ENCODE measurements at places on chromosomes 1 and 21.
A peak's percentile ranks its signal among the peaks of the same experiment; 100 is the strongest.

DNA sequence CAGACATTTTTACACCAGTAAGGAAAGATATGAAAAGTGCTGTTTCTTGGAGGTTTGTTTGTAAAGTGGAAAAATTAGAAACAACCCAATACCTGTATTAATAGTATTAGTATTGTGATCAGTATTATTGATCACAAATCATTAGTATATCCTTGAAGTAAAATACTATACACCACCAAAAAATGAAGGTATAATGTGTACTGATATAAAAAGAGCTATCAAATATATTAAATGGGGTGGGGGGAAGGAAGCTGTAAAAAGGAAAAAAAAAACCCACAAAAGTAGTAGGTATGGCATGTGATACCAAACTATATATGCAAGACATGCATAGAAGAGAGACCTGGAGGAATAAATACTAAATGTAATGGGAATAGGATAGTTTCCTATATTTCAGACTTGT is 46.3 kb downstream of the POU2F1 start:
- no peak for DNase-seq

DNA sequence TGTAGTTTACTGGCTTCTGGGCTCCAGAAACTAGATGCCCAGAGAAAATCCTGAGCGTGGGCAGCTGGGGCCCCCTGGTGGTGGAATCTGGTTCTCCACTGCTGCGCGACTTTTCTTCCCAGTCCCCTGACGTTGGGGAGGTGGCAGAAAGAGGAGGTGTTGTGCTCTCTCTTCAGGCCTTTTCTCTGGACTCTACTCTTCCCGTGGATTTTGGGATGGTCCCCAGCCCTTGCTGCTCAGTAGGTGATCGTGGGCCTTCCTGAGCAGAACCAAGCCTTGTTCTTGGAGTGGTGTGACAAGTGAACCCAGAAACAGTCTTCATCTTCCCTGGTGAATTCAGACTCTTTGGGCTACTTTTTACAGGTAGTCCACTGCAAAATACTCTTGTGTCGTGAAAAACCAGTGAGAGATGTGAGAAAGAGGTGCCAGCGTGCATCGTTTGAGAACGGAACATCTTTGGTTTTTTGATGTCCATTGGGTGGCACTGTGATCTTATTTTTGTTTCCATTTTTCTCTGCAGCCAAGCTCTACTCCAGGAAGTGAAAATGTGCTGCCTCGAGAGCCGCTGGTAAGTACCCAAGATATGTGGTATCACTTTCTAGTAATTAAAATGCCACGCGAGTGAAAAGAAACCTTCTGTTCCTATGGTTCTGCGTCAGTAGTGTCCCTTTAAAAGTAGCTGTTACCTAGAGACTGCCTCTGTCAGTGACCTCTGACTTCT is 20.2 kb downstream of the PEX14 start:
- DNase-seq = peak; percentile 61

- DNase-seq = no peak
Observed at GRCh38 chr1:160209321-160210046, 4.3 kb downstream of the PEA15 start.

- DNase-seq = no peak
Observed at GRCh38 chr1:184330875-184331274, 56.0 kb upstream of the C1orf21 start.

- no peak for DNase-seq
Observed at GRCh38 chr1:236518322-236518721, 5.5 kb upstream of the LGALS8 start.

DNA sequence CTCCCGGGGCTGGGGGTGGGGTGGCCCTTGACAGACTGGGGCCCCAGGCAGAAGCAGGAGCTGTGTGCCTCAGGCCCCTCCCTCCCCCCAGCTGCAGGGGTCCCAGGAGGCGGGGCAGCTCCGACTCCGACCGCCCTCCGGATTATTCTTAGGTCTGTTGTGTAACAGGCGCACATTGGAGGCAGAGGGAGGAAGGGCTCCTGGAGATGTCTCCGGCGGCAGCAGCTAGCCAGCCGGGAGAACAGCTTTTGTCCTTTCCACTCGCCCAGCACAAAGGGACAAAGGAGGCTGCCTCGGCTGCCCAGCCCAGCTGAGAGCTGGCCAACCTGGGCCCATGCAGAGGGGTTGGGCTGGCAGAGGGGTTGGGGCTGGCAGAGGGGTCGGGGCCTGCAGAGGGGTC is 29.7 kb upstream of the PLCH2 start:
- no peak for DNase-seq

DNA sequence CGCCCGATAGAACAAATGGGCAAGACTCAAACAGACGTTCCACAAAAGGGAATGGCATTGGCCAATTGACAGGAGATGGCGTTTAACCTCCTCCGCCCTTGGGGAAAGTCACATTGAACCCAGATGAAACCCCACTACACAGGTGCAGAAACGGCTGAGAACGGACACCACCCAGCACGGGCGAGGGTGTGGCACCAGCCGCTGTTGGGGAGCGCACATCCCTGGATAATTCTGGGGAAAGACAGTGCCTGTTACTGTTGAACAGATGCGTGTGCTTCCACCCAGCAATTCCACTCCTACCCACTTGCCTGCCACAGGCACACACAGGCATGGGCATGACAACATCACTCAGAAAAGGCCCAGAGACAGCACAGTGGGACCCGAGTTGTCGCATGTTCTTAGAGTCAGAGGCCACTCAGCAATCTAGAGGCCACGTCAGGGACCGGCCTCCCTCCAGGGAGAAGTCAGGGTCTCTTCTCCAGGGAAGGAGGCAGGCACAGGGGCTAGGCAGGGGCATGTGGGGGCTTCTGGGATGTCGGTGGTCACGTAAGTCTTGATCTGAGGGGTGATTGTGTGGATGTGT is 15.2 kb downstream of the PRXL2B start:
- DNase-seq = no peak

DNA sequence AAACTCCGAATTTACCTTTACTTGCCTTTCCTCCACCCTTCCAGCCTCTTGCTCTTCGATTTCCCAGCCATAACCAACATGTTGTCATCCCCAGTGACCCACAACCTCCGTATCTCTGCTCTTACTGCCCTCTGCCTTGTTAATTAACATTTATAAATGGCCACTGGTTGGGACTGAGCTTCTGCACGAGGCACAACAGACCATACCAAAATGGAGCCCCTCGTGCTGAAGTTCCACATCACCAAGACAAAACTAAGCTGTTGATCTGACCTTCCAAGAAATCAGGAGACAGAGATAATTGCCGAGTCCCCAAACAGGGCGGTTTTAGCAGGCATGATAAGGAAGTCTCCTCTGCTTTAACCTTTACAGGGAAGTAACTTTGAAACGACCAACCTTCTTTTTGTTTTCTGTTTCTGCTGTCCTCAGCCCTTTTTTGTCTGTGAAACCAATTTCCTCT is 71.9 kb downstream of the NMNAT2 start:
- no peak for DNase-seq

DNA sequence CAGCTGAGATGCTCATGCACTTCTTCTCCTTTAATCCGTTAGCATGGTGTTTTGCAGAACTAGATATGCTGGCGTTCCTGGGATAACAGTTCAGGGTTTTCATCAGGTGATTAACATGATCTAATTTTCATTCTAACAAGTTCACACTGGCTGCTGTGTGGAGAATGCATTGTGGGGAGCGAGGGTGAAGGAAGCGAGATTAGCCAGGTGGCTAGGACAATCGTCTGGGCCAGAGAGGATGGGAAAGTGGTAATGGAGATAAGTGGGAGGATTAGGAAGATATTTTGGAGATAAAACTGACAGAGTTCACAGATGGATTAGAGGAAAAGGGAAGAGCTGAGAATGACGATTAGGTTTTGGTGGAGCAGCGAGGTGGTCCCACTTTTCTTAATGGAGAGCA is 138.1 kb upstream of the MAGI3 start:
- no peak for DNase-seq

DNA sequence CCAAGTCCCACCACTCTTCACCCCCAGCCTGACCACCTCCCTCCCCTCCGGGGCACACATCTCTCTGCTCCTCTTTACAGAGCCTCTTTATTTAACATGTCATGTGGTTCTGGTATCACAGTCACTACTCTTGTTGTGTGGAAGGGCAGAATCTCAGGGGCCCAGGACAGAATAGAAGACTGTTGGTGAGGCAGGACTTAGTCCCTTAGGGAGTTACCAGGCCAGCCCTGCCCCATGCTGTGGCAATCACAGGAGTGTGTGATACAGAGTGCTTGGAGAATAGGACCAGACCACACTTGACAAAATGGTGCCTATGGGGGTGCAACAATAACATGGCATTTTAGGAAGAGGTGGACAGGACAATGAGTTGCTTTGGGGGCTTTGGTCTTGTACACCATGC is 43.0 kb upstream of the CRNN start:
- no peak for DNase-seq

- peak; percentile 51 for DNase-seq
Observed at GRCh38 chr1:154433161-154433764, 28.1 kb downstream of the IL6R start.

DNA sequence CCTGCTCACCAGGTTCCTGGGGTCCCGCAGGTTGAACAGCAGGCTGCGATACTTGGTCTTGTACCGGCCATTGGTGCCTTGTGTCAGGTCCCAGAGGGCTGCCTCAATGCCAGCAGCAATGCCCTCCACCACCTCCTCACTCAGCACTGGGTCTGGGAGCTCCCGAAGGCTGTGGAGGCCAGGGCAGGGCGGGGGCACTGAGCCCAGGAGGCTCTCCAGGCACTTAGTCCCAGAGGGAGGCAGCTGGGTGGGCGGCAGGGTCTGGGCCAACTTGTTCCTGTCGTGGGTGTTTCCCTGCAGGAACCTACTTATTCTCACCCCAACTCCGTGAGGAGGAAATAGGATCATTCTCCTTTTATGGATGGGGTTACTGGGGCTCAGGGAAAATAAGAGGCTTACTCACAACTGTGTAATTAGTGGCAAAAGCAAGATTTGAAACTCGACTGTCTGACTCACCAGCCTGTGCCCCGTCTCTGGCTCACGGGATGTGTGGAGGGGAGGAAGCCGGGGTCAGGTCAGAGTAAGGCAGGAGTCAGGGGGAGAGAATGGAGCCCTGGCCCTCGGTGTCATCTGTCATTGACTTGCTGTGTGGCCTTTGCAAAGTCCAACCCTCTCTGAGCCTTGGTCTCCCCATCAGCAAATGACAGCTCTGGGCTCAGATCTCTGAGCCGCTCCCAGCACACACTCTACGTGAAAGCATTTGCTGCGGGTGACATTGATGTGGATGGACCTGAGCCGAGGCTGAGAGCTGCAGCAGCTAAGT is 17.2 kb downstream of the SPOCD1 start:
- no peak for DNase-seq

DNA sequence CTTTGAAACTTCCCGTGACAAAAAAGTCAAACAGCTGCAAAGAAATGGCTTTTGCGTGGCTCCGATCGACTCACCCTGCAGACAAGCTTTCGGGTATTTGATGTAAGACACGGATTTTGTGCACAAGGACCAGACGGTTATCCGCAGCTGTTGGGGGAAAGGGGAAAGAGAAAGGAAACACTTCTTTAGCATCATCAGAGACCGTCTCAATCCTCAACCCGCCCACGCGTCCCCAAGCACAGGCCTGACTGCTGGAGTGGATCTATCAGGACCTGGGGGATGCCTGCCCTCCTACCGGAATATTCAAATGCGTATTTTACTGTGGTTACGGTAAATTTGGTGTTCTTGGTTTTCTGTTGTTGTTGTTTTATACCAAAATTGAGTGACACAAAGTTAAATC is 11.2 kb downstream of the WRAP73 start:
- DNase-seq = no peak

DNA sequence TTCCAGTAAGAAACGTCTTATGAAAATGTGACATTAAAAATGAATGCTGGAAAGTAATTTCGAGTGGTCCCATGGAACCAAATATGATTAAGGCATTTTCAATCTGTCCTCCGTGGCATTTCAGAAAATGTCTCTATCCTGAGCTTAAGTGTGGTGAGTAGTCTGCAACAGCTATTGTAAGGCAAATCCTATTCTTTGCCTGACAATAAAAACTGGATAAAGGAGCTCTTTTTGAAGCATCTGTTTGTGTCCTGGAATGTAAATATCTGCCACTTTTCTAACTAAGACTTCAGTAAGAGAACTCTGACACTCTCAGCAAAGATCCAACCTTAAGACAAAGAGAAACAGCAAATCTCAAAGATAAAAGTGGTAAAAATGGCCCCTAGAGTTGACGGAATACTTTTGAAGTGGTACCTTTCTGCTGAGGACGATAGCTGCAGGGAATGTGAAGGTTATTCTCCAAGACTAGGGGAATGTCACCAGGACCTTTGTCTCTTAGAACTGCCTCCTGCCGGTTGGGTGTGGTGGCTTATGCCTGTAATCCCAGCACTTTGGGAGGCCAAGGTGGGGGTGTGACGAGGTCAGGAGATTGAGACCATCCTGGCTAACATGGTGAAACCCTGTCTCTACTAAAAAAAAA is 486.7 kb upstream of the ZP4 start:
- no peak for DNase-seq

GRCh38 chr21:36347278-36347961 is 27.4 kb downstream of the MORC3 start:
- no peak for DNase-seq

DNA sequence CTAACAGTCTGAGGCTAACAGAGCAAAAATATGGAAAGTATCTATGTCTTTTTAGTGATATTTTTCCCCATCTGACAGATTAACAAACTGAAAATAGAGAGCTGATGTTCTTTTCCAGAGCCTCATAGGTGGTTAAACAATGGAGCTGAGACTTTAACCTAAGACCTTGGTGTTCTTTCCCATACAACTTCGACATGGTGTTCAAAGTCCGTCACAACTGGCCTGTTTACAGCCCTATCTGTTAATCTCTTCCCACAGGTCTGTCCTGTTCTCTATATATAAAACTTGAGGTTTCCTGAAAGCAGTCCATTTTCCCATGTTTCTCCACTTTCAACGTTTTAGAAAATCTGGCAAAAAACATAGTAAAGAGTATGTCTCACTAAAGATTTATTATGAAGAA is 395.7 kb downstream of the BRINP2 start:
- no peak for DNase-seq

DNA sequence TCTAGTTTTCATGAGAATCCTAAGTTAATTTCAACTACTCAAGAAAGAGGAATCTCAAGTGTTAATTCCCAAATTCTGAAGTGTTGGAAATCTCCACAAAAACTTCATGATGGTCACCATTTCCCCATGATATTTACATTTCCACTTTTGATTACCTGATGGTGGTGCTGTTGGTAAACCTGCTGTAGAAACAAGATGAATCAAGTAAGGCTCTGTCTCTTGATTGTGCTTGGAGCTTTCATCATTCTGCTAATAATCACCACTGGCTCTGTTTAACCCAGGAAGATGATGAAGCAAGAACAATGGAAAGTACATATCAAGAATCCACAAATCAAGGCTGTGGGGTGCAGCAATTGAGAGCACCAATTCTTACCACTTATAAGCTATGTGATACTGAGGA is 77.8 kb downstream of the C4BPA start:
- DNase-seq = no peak

Measured in stimulated activated CD4-positive, alpha-beta T cell treated with anti-CD3 and anti-CD28 coated beads, TNF-alpha, amount 100 ng/mL, for 24 hours (primary cell).